ENCODE measurements at places on chromosomes 4 and X.

DNA sequence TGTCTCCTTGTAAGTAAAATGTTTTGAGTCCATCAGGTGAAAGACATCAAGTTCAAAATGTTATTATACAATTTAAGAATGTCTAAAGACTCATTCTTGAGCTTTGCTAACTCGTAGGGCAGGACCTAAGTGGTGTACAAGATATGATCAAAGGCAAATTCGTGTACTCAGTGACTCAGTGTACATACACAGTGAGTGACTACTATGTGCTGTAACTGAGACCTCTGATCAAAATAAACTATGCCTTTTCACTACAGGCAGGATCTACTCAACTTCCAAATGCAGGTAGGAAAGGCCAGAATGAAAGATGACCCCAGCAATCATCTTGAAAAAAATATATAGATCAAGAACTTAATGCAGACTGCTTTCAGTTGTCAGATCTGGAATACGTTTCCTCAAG is 49.9 kb downstream of the ADGRG2 start:
- no peak for DNase-seq

DNA sequence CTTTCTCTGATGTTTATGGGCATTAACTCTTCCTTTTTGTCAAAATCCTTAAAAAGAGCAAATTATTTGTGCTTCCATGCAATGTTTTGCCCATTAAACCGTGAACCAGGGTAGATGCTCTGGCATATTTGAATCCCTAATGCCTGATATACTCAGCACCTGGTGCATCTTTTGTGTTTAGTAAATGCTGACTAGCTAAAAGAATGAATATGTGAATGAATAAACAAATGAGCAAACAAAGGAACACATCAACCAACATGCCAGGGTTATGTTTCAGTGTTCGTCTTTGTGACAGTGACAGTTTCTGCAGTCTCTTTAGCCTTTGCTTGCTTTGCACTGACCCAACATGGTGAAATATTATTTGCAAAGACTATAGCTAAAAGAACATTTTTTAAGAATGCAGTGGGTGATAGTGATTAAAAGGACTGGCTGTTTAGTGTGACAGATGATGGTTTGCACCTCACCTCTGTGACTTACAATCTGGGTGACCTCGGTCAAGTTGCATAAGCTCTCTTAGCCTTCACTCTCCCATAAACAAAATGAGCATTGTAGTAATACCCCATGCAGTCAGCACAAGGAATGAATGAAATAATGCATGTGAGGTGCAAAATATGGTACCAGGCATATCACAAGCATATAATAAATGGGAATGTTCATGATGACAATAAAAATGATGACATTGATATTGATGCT is 29.5 kb downstream of the SMPX start:
- DNase-seq = no peak

DNA sequence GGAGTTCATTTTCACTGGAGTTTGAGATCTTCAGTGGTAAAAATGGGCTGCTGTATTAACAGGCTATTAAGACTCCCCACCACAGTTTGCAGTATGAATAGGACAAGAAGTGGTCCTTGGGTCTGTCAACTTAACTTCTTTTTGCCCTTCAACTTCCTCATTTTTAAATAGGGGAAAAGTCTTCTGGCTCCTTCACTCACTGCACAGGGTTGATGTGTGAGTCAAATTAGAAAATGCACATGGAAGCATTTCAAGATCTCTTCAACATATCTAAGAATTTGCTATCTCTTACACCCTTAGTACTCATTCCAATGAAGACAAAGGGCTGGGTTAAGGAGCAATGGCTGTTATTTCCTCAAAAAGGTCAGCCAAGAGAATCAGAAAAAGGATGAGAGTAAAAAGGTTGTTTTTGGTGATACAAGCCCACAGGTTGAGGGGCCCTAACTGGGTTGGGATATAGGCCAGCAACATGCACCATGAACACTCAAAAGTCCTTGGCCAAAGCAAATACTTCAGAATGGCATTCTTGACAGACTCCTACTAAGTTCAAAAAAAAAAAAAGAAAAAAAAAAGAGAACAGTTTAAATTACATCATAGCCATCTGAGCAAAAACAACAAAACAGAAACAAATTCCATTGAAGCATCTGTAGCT is 13.4 kb downstream of the PDE5A start:
- DNase-seq = no peak

DNA sequence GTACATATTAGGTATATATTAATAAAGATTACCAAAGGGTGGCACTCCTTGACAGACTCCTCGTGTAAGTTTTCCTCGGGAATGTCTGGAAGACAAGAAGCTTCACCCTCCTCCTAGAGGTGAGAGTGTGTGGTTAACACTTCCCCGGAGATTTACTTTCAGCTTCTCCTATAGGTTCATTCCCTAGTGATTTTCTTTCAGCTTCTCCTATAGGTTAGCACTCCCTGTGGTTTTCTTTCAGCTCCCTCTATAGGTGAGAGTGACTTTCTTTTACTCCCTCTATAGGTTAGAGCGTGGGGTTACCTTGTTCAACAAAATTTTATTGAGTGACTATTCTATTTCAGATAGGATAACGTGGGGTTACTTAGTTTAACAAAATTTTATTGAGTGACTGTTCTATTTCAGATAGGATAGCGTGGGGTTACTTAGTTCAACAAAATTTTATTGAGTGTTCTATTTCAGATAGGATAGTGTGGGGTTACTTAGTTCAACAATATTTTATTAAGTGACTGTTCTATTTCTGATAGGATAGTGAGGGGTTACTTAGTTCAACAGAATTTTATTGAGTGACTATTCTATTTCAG is 106.0 kb upstream of the PLAC1 start:
- DNase-seq = no peak

- DNase-seq = no peak
Measured at GRCh38 chr4:62018537-62018936, 818.4 kb downstream of the ADGRL3 start.

- DNase-seq = no peak
Measured at GRCh38 chr4:99722725-99723124, 65.1 kb upstream of the C4orf54 start.

- DNase-seq = no peak
Measured at GRCh38 chr4:87118421-87118820, 102.0 kb downstream of the KLHL8 start.

GRCh38 chr4:94641702-94642560 is 115.8 kb upstream of the BMPR1B start:
- DNase-seq = no peak

DNA sequence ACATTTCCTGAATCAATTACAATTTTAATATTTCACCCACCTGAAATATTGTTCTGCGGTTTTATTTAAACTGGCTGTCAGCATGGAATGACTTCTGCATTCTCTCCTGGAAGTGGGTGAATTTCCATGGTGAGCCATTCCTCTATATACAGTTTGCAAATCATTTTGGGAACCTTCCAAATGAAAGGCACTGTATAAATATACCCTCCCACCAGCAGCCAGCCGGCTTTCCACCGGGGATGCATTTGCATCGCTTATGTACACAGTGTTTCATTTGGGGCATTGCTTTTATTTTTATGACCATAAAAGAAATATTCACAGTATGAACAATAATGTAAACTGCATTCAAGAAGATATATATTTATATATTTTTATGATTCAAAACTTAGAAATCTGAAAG is 4.7 kb upstream of the IL1RAPL1 start:
- no peak for DNase-seq
